ENCODE measurements at places on chromosomes 13 and 19.

DNA sequence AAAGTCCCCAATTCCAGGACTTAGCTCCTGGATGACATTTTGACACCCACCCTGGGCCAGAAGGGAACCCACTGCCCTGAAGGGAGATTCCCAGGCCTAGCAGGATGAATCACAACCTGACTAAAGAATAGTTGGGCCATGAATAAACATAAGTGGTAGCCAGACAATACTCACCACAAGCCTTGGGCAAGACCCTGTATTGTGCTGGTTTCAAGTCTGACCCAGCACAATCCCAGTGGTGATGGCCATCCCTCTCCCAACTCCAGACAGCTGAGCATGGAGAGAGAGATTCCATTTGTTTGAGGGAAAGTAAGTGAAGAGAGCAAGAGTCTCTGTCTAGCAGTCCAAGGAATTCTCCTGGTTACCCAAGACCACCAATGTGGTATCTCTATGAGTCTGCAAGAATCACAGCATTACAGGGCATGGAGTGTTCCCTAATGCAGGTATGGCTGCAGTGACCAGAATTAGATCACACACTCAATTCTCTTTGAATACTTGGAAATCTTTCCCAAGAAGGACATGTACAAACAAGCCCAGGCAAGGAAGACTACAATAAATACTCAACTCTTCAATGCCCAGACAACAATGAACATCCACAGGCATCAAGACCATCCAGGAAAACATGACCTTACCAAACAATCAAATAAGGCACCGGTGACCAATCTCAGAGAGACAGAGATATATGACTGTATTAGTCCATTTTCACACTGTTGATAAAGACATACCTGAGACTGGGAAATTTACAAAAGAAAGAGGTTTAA, 158.0 kb downstream of the VWA8 start:
- no peak for DNase-seq

DNA sequence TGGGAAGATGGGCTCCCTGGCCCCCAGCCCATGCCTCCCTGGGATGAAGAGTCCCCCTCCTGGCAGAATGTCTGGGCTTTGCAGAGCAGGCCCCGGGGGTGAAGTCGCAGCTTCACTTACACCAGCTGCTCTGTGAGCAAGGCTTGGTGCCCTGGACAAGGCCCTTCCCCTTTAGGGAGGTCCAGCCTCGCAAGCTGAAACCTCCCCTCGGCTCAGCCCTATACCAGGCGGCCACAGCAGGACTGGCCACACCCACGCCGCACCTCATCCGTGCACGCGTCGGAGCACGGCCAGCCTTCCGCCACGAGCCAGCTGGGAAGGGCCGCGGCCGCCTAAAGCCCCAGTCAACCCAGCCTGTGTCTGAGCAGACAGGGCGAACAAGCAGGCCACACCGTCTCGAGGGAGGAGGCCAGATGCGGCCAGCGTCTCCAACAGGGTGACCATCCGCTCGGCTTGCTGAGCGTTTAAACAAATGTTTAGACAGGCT, 83.2 kb upstream of the MCF2L start:
- DNase-seq, result peak; percentile 94

DNA sequence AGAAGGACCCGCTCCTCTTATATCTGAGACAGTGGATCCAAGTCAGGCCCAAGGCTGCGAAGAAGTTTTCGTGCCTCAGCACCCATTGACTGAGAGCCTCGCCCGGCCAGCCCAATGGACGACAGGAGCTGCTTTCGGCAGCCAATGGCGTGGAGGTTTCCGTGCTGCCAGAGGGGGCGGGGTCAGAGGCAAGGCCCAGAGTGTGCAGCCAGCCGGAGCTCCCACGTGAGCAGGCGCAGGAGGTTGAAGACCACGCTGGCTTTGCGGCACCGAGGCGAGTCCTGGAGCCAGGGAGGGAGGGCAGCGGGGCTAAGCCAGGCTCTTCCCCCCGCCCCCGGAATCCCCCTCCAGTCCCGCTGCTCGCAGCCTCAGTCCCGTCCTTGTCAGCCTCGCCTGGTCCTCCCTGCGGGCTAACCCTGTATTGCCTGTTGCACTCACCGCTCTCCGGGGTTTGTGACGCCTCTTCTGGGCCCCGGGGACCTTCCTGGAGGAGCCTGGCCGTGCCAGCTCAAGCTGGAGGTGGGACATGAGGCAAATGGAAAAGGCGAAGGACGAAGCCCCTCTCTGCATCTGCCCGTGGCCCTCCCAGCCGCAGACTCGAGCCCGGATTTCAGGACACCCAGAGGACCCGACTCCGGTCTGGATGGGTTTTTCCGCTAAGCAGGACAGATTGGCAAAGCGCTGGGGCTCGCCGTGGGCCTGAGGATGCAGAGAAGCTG, 1.5 kb downstream of the IFNL4 start:
- DNase-seq, result no peak

DNA sequence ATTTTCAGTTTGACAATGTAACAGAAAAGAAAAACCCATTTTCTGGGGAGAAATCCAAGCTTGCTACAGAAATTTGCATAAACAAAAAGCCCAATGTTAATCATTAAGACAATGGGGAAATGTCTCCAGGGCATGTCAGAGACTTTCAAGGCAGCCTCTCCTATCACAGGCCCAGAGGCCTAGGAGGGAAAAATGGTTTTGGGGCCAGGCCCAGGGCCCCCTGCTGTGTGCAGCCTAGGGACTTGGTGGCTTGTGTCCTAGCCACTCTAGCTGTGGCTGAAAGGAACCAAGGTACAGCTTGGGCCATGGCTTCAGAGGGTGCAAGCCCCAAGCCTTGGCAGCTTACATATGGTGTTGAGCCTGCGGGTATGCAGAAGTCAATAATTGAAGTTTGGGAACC, 8.0 kb upstream of the TEX30 start:
- DNase-seq, result no peak

GRCh38 chr13:35987572-35988513, 143.3 kb downstream of the DCLK1 start:
- peak; percentile 62 for DNase-seq

DNA sequence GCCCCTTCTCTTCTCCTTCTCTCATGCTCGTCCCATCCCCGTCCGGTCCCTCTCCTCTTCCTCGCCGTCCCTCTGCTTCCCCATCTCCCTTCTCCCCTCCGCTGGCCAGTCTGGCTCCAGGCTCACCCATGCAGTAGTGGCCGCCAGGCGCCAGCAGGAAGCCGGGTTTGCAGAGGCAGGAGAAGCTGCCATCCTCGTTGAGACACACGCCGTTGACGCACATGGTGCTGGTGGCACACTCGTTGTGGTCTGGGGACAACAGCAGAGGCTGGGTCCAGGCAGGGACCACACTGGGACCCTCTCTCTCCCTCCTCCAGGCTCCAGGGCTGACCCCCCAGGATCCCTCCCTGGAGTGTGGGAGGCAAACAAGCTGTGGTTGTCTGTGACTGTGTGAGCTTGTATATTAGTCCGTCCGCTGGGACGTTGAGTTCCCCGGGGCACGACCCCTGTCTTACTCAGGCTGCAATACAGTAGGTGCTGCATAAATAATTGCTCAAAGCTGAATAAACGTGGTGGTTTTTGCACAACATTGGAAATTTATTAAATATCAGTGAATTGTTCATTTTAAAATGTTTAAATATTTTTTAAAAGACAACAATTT, 16.4 kb downstream of the FBN3 start:
- DNase-seq, result no peak
